Activated CD4-positive, alpha-beta T cell treated with anti-CD3 and anti-CD28 coated beads for 48 hours (primary cell): ENCODE measurements at places on chromosomes 2 and 18.

DNA sequence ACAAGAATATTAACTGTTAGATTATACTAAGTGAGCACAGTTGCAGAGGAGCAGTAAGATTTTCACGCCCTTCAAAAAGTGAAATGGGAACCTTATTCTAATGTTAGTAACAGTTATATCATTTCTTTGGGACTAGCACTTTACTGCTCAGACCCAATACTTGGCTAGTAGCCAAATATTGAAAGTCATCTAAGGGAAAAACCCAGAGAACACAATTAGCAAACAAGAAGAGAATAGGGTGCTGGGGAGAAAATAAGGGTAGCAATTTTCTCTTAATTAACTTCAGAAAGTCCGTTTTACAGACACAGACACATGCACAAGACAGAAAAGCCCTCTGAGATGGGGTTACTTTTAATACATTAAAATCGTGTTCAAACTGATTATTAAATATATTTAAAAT, 71.8 kb downstream of the ID2 start:
- DNase-seq, result no peak

DNA sequence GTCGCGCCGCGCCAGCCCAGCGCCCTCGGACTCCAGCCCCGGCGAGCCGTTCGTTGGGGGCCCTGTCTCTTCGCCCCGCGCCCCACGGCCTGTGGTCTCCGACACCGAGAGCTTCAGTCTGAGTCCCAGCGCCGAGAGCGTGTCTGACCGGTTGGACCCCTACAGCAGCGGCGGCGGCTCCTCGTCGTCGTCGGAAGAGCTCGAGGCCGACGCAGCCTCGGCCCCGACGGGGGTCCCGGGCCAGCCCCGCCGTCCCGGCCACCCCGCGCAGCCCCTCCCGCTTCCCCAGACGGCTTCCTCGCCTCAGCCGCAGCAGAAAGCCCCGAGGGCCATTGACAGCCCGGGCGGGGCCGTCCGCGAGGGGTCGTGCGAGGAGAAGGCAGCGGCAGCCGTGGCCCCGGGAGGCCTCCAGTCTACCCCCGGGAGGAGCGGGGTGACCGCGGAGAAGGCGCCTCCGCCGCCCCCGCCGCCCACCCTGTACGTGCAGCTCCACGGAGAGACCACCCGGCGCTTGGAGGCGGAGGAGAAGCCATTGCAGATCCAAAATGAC, 1.4 kb downstream of the PHLPP1 start:
- peak; percentile 39 for DNase-seq

GRCh38 chr2:23615216-23616020, 230.4 kb downstream of the KLHL29 start:
- DNase-seq, result no peak

- no peak for DNase-seq
Measured at GRCh38 chr2:107808959-107809358, 17.7 kb upstream of the RGPD4 start.

- no peak for DNase-seq
Measured at GRCh38 chr18:45871431-45872084, 46.1 kb downstream of the SIGLEC15 start.

DNA sequence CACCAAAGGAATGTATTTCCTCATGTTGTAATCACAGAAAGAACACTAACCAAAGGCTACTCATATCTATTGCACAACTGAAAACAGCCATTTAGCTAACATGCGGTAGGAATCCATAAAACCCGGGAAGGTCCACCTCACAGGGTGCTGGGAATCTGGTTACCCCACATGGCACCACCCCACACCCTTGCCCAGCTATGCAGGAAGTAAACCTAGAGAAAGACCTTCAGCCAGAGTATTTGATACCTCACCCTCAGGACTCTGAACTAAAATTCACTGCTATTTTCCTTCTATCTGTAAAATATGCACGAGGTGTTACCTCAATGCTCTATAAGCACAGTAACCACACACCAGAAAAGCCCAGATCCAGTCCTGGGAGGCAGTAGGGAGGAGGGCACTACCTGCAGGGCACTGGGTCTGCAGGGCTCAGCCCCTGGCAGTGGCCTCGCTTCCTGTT, 45.8 kb downstream of the PTPN2 start:
- DNase-seq, result no peak

- no peak for DNase-seq
Measured at GRCh38 chr2:78546843-78547242, 478.7 kb upstream of the REG3G start.

- peak; percentile 83 for DNase-seq
Measured at GRCh38 chr2:237744613-237745249, 53.8 kb upstream of the RBM44 start.

DNA sequence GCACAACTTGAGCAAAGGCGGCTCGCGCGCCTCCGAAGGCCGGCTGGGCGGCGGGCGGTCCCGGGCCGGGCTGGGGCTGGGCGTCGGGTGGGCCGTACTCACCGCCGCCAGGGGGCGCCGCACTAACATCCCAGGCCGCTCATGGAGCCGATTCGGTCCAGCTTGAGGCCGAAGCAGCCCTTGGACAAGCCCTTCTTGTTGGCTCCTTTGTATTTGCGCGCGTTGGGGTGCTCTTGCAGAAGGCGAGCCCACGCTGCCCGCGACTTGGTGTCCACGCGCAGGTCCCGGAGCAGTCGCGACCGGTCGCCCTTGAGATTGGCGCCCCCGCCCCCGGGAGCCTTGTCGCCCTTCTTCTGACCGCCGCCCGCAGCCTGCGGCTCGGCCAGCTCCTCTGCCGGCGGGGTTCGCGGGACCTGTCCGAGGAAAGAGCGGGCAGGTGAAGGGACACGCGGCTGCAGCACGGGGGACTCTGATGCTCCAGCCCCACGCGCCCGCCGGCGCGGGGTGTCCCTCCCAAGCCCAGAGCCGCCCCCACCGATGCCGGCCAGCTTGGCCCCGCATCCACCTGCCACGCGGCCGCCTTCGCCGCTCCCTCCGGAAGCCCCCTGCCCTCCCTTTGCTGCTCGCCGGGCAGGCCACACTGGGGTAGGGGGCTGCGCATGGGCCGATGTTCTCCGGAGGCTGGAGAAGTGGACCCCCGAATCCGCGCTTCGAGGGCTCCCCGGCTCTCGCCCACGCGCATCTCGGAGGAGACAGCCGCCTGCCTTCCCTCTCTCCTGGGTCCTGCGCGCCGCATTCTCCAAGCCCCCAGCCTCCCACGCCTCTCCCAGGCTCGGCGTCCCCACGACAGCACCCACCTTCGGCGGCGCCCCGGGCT, 655 bp downstream of the NPPC start:
- DNase-seq, result peak; percentile 79

GRCh38 chr2:23571527-23572282, 186.7 kb downstream of the KLHL29 start:
- no peak for DNase-seq

DNA sequence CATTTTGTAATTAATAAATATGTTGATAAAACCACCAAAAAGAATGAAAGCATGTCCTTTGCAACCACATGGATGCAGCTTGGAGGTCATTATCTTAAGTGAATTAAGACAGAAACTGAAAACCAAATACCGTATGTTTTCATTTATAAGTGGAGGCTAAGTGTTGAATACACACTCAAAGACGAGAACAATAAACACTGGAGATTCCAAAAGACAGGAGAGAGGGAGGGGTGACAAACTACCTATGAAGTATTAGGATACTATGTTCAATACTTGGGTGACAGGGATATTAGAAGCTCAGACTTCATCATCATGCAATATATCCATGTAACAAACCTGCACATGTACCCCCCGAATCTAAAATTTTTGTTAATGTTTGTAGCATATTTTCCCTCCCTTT, 7.0 kb downstream of the ERLEC1 start:
- DNase-seq, result no peak

DNA sequence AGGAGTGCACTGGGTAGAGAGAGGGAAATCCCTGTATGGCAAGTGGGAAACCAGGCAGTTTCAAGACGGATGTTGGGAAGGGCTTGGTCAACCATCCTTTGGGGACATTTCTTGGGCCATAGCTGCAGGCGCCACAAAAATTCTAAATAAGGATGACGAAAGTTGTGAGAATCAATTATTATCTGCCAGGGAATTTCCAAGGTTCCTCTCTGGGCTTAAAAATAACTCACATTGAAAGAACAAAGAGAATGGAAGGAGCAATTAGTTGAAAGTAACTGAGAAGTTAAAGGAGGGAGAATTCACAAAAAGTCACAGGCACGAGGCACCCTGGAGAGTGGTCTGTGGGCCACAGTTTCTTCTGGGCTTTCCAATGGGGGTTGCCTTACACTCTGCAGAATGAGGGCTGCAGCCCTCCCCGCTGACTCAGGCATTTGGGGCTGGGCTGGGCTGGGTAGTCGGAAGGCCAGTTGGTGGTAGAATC, 195.7 kb downstream of the SMAD7 start:
- no peak for DNase-seq

DNA sequence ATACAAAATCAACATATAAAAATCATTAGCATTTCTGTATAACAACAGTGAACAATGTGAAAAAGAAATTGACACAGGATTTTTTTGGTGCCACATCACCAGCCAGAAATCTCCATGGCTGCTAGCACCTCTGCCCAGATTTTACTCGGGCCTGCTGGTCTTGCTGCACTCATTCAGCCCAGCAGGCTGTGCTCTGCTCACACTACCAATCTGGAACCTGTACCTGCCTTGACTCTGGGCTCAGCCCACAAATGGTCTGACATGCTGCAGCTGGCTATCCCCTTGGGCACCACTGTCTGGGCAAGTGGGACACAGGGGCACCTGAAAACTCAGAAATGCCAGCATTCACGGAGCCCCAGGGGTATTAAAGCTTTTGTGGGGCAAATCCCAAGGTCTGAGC, 392.5 kb upstream of the NRXN1 start:
- DNase-seq, result no peak

GRCh38 chr2:141728142-141728541, 402.7 kb downstream of the LRP1B start:
- no peak for DNase-seq

- no peak for DNase-seq
Measured at GRCh38 chr2:1841461-1841860, 97.1 kb upstream of the PXDN start.

DNA sequence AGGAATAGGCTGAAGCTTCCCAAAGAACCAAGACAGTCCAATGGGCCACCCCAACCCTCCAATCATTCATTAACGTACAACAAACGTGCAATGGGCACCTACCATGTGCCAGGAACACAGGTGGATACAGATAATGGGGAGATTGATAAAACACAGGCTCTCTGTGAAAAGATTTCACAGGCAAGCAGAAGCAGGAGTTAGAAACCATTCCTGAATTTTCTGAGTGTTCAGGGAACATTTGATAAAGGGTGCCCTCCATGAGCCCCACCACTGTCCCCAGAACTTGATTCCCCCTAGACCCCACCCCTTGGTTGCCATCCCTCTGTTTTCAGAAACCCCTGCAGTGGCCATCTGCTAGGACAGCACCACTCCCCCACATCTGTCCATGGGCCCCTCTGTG, 1.5 kb downstream of the CD207 start:
- DNase-seq, result no peak

DNA sequence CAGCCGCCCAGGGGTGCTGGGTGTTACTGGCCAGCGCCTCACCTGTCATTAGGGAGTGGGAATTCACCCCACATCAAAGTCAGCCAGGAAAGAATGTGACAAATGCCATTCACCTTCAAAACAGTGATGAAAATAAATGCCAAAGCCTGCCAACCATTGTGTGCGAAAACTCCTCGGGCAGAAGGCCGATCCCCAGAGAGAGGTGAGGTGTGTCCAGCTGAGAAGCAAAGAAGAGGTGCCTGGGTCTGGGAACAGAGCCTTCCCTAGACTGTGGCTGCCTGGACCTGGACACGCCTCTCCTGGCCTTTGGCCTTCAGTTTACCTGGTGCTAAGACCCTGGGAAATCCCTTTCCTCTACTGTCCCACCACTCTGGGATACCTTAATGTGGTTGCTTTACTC, 142.7 kb downstream of the CYP26B1 start:
- no peak for DNase-seq

- no peak for DNase-seq
Measured at GRCh38 chr2:144975881-144976280, 456.0 kb upstream of the ZEB2 start.

- DNase-seq, result peak; percentile 80
Measured at GRCh38 chr2:44836174-44836573, 105.3 kb upstream of the SIX3 start.

- no peak for DNase-seq
Measured at GRCh38 chr2:122357998-122358397, 602.5 kb downstream of the TSN start.

DNA sequence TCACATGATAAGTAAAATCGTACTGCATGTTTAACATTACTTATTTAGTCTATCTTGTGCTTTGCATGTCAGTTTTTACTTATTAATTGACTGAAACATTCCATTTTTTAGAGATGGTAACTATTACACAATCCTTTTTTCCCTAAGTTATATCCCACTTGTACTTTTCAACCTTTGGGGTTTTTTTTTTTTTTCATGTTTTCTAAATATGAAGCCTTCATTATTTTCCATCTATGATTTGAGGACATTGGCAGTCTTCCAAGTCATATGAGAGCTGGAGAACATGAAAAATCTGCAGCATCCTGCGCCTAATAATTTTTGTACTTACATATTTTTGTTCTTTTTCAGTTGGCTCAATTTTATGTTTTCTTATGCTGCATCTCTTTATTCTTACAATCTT, 113.9 kb downstream of the MYO1B start:
- no peak for DNase-seq

DNA sequence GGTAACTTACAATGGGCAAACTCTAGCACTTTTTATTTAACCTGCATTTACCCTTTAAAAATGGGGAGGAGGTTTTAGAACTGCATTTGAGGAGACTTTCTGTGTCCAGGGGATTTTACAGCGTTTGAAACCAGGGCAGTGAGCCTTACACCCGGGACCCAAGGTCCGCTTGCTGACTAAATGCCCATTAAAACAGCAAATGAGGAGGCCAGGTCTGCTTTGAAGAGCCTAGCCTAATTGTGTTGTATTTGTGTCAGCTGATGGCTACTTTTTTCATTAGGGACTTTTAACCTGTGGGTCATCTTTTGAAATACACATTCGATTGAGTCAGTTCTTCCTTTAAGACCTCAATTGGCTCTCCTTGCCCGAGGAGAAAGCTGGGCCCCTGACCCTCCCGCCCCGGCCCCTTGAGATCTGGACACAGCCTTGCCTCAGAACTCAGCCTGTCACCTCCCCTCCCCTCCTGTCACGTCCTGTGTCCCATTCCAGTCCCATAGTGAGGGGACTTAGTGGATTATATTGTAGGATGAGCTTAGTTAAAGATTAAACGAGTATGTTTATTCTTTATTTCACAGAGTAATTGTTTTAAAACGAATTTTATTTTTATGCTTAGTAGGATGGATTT, 69.0 kb downstream of the KLHL29 start:
- DNase-seq, result no peak

- DNase-seq, result peak; percentile 70
Measured at GRCh38 chr2:232838406-232838874, 31.6 kb upstream of the SNORC start.

GRCh38 chr2:66888791-66889631, 454.1 kb downstream of the MEIS1 start:
- DNase-seq, result no peak

- DNase-seq, result no peak
Measured at GRCh38 chr2:62663920-62664795, 41.4 kb upstream of the EHBP1 start.

DNA sequence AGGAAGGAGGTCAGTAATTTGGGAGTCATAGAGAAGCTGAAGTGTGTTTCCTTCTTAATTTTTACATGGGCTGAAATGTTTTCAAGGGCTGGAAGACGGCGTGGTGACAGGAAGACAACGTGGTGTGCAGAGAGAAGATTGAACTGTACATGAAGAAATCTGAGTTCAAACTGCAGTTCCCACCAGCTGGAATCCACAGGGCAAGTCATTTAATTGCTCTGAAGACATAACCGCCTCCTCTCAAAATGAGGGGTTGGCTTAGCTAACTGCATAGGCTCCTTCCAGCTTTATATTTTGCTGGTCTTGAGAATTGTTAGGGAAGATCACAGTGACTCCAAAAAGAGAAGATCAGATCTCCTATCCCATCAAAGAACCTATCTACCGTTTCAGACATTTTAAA, 103.9 kb downstream of the SLC8A1 start:
- no peak for DNase-seq
